ENCODE measurements at places on chromosomes 11 and 22. TPM values are rescaled to one million over a fixed set of nuclear protein-coding genes. Genes with fewer than 3 reads are reported as not detected.

Gene OR51S1
- total RNA-seq = not detected

Gene OR4D5
- total RNA-seq = not detected

Gene ACR
- not detected for total RNA-seq

Gene LINC01488
- total RNA-seq = not detected

Gene BBS1
- 17.6 TPM for total RNA-seq

Gene DEPDC7
- total RNA-seq = 0.84 TPM

Gene KDM2A
- total RNA-seq = 102 TPM

Gene EFEMP2
- total RNA-seq = 9.1 TPM

Gene OR2D2
- 0.72 TPM for total RNA-seq

Gene TRIM6
- 0.14 TPM for total RNA-seq

Gene PHOX2A
- total RNA-seq = not detected

Gene ENTHD1
- 0.09 TPM for total RNA-seq

Gene GDPD4
- not detected for total RNA-seq

Gene MYOD1
- total RNA-seq = not detected

Gene MTMR3
- total RNA-seq = 23.9 TPM

Gene LRRC74B
- not detected for total RNA-seq

Gene CCDC81
- total RNA-seq = 0.75 TPM

Gene TNNT3
- 1.2 TPM for total RNA-seq

Gene APLNR
- not detected for total RNA-seq

Gene TMEM121B
- 0.17 TPM for total RNA-seq

Gene FGF19
- not detected for total RNA-seq

Gene GGTLC3
- total RNA-seq = not detected

All from activated CD4-positive, alpha-beta T cell treated with anti-CD3 and anti-CD28 coated beads, Interleukin-2, amount 10 ng/mL, durations not matched to agents 24 days and 14 days (primary cell).